ENCODE measurements at places on chromosomes 1 and 21.

- no peak for DNase-seq
These were observed 18.2 kb upstream of the MX1 start for GRCh38 chr21:41407541-41408460.

- DNase-seq: no peak
These were observed 19.8 kb upstream of the UCK2 start for GRCh38 chr1:165807613-165808012.

GRCh38 chr1:163265547-163265946 is 56.2 kb upstream of the NUF2 start:
- no peak for DNase-seq

DNA sequence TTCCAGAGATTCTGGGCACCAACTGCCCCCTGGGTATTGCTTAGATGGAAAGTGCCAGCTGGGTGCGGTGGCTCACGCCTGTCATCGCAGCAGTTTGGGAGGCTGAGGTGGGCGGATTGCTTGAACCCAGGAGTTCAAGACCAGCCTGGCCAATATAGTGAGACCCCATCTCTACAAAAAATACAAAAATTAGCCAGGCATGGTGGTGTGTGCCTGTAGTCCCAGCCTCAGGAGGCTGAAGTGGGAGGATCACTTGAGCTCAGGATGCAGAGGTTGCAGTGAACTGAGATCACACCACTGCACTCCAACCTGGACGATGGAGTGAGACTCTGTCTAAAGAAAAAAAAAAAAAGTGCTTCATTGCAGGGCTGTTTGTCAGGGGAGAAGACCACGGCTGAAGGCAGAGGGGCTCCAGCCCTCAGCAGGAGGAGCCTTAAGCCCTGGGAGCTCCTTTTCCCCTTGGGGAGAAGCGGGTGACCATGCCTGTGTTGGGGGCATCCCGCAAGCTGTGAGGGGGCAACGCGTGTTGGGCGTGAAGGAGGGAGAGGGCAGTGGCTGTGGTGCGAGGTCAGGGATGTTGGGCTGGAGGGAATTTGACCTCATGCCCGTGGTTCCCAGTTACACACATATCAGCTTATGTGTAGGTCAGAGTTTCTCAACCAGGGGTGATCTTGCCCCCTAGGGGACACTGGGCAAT is 131.5 kb upstream of the VAMP3 start:
- DNase-seq: no peak

DNA sequence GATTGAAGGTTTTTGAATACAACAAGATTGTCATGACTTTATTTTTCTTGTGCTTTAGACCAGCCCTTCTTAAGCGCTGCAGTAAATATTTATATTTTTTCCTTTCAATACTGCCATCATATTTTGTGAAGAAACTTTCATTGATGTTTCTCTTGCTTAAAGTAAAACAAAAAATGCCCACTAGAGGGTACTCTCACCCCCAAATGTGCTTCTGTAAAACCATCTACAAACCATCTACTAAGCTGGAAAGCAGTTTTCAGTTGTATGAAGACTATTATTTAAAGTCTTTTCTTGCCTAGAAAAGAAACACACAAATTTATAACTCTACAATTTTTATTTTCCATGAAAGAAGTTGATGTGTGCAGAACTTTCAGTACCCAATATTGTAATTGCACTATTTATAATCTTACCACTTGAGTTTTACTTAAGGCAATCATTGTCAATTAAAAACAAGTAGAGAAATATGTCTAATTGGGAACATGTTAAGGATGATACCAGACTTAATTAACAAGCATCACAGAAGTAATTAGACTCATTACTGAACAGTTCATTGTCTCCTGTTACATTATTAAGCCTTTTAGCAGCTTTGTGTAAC is 10.7 kb downstream of the LEPR start:
- peak; percentile 61 for DNase-seq

DNA sequence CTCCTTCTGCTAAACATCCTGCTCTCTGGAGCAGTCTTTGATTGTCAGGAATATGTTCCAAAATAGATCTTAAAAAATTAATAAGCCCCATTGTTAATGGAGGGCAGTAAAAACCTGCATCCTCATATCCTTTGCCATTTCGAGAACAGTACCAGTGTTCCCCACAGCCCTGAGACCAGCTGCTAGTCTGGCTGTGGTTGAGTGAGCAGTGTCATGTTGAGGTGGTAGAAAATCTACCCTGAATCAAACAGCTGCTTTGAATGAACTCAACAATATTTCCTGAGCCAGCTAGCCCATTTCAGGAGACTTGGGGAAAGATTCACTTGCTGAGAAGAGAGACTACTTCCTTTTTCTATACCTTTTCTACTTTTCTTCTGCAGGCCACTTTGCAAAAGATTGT is 24.4 kb downstream of the FABP3 start:
- DNase-seq: no peak

GRCh38 chr1:152143150-152143887 is 15.7 kb downstream of the RPTN start:
- DNase-seq: no peak

DNA sequence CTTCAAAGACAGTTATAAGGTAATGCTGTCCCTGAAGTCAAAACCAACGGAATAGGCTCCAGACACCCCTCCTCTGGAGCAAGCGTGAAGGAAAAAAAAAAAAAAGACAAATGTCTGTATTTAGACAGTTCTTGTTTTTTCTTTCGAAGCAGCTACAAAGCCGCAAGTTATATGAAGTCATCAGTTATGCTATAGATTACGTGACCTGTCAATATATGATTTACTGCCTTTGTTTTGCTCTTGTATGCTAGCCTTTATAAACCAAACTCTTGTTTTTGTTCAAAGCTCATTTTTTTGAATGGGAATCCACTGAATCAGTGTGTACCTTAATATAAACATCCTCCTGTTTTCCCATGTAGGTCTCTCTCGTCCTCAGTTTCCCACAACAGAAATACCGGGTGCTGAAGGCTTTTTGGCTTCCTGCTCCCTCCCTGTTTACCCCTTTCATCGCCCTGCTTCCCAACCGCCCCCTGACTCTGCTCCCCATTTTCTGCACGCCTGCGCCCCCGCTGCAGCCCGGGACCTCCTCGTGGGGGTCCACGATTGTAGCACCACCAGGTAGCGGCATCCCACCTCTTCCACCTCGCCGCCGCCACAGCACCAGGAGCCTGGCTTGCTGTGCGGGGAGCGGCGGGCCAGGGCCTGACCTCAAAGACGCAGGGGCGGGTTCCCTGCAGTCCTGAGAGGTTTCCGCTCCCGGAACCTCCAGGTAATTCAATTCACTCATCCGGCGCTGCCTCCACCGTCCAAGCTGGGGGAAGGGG is 5.2 kb upstream of the ZNF678 start:
- no peak for DNase-seq

DNA sequence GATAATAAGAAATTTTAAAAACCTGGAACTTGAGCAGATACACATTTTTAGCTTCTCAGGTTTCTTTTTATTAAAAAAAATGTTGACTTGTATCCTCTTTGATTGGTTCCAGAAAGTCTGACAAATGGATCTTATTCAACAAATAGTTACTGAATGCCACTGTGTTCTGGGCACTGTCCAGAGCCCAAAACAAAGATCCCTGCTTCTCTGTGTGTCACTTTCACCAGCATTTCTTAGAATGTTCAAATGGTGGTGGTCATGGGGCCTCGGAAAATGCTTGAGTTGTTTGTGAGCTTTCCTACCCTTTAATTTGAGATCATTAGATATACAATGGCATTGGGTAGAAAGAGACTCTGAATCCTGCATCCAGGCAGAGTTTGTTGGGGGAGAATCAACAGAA is 19.9 kb downstream of the ACTN2 start:
- DNase-seq: no peak

DNA sequence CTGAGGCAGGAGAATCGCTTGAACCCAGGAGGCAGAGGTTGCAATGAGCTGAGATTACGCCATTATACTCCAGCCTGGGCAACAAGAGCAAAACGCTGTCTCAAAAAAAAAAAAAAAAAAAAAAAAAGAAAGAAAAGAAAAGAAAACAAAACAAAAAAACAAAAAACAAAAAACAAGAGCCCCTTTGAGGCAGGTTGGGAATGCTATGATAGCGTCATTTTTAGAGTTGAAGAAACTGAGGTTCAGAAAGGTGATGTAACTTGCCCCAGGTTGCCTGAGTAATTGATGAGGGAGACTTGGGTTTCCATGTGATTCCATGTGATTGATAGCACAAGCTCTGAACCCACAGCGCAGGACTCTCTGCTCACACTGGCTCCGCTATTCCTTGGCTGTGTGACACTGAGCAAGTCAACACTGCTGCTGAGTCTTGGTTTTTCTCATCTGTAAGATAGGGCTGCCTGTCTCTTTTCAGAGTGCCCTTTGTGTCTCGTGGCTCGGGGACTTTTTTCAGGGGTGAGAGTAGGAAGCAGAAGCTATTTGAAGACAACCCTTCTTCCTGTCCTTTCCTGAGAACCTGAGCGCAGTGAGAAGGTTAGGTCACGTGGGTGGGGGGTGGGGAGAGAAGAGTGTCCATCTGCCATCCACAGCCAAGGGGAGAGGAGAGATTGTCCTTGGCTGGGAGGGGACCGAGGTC is 2.5 kb downstream of the CNR2 start:
- DNase-seq: no peak

DNA sequence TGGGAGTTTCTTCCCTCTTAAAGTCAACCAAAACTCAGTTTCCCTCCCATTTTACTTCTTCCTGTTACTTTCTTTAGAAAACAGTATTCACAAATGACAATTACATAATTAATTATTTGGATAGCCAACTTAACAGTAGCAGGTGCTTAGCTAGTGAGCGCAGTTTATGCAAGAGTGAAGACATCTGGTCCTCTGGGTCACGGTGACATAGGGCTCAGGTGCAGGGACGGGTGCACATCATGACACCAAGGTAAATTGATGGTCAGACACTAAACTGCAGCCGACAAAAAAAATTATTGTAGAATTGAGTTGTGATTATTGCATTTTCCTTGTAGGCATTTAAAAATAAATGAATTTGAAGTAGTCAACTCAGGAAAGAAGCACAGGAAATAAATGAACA is 142.0 kb upstream of the KCTD3 start:
- no peak for DNase-seq

GRCh38 chr1:44036409-44037139 is 5.3 kb upstream of the SLC6A9 start:
- DNase-seq: peak; percentile 60

- no peak for DNase-seq
These were observed 46.3 kb upstream of the ATP1B1 start for GRCh38 chr1:169060043-169060722.

DNA sequence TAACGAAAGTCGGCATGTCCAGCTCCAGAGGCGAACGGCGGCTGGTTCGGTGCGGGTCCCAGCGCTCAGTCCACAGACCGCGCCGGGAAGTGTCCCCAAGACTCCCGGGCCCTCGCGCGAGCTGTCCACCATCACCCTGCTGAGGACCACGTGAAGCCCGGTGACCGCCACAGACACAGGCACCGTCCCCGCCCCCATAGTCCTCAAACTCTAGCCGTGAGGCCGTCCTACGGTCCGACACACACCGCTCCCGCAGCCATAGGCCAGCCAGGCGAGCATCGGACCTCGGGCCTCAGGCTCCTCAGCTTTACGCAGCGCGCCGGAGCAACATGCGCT is 535 bp downstream of the SETD4 start:
- no peak for DNase-seq

DNA sequence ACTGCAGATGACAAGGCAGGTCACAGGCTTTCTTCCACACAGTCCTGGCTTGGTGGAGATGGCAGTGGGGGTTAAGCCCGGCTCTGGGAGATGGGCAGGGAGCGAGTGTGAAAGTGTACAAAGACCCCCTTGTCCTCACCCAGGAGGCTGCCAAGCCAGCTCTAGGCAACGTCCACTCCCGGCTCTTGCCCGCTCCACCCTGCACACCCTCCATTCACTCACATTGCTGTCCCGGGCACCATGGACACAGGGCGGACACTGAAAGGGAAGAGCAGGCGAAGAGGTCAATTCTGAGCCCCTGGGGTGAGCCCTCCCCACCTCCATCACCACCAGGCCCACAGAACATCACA is 8.9 kb downstream of the COL16A1 start:
- no peak for DNase-seq

GRCh38 chr21:46641656-46642055 is 6.2 kb downstream of the PRMT2 start:
- no peak for DNase-seq

DNA sequence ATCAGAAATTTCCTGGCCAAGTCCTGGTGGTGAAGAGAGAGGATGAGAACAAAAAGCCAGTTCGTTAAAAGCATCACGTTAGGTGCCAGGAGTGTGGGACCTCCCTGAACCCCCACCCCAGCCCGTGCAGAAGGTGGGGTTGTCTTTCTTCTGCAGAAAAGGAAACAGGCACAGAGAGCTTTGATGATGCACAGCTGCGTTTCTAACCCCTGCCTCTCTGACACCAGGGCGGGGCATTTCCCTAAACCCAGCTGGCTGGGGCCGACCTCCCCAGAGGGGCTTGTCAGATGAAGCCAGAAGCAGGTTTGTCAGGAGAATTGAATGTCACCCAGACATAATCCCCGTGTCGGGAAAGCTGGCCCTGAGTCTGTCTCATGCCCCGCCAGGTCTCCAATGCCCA is 189.3 kb upstream of the EDN2 start:
- no peak for DNase-seq

- no peak for DNase-seq
These were observed 54.9 kb downstream of the KLHDC7A start for GRCh38 chr1:18535391-18536210.

- DNase-seq: no peak
These were observed 19.9 kb upstream of the DISC1 start for GRCh38 chr1:231606712-231607111.

GRCh38 chr1:225888898-225889601 is at the start of gene LEFTY1:
Gene LEFTY1, minus strand, starts transcription at chr1:225889146. Its CDS starts 80 bp downstream, at chr1:225889066.
- no peak for DNase-seq

DNA sequence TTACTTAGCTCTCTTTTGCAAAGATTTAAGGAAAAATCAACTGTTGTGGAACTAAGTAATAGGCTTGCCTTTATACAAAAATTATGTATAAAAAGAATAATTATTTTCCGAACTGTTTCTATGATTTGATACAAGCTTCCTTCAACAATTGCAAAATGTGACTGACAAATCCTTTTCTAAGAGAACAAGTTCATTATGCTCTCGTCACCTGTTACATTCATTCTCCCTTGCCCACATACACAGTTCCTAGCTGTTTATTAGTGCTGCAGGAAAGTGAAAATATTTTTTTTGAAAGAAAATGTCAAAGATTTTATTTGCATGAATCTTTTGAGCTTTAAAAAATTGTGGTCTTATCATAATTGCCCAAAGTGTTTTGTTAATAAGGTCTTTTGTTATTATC is 466.2 kb downstream of the USP25 start:
- no peak for DNase-seq
